Stimulated activated CD4-positive, alpha-beta T cell treated with anti-CD3 and anti-CD28 coated beads, Interleukin-15, amount 100 ng/mL, for 1 hour (primary cell): ENCODE measurements at places on chromosomes 4 and X.

DNA sequence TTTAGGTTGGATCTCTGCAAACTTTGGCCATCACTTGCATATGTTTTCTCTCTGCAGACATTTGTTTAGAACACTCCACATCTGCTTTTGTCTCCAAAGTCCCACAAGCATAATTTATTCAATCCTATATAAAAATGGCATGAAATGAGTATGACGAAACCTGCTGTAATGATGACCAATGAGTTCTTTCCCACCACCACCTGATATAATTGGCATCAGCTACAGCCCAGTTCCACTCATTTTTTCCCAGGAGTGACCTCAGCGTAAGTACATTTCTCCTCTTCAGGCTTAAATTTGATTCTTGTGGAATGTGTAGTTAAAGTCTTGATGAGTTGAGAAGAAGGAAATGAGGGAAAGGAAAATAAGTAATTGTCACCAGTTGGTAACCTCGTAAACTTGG, 205.1 kb downstream of the AWAT2 start:
- DNase-seq: no peak

DNA sequence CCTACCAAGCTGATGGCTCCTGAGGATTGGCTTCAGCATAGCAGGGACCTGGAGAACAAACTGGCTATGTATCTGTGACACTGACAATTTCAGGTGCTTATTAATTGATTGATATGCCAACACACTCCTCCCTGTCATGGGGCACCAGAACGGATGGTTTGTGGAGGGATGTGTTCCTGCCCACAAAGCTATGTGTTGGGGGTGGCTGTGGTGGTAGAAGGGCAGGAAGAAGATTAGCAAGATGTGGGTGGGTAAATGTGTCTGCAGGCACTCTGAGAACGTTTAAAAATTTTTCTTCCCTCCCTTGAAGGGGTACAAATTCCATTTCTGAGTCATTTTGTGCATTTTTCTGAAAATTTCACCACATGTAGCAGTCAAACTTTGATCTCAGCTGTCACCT, 55.0 kb upstream of the SCML1 start:
- DNase-seq: no peak

DNA sequence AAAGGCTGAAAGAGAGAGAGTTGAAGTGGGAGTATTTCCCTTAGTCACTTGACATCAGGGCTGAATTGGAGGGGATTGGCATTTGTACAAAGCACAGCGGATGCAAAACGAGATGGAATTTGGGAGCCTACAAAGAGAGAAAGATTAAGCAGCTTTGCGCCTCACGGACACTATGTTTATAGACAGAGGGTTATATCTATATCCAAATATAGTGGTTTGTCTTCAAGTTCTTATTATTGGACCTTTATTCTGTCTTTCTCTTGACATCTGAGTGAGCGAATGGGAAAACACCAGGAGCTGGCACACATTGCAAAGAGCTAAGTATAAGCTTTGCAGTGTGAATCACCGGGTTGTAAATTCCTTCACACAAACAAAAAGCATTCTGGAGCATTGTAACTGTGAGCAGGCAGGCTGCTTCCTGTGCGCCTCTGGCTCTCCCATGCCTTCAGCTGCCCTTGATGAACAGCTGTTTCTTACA, 500.2 kb downstream of the STIM2 start:
- DNase-seq: no peak

GRCh38 chr4:28868841-28869240, 1851.3 kb upstream of the PCDH7 start:
- no peak for DNase-seq

DNA sequence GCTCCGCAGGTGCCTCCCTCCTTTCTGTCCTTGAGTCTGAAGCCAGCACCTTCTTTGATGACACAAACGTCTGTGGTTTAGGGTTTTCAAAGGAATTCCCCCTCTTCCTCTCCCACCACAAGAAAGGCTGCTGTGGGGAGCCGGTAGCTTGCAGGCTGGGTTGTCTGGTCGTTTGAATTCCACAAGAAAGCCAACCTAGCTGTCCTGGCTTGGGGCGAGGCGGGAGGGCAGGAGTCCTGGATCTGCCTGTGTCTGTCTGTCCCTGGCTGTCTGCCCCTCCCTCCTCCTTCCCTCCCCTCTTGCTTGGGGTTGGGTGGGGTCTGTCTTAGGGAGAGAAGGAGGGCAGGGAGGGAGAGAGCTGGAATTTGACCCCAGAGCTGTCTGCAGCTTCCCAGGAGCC, 56.3 kb downstream of the SHROOM2 start:
- DNase-seq: no peak
